ENCODE measurements at places on chromosomes 7 and 10. TPM values are rescaled to one million over a fixed set of nuclear protein-coding genes. Genes with fewer than 3 reads are reported as not detected.

Gene GPER1
- total RNA-seq = 5.2 TPM

Gene MBL2
- total RNA-seq = not detected

Gene LFNG
- total RNA-seq = 23.0 TPM

Gene LLCFC1
- not detected for total RNA-seq

Gene PLPP4
- 0.52 TPM for total RNA-seq

Gene STOX1
- total RNA-seq = 3.7 TPM

Gene SPDYE16
- not detected for total RNA-seq

Gene TMEM139
- 1.0 TPM for total RNA-seq

Gene CHN2
- 11.0 TPM for total RNA-seq

Gene ATG9B
- not detected for total RNA-seq

Gene CCDC172
- total RNA-seq = not detected

Gene SCART1
- 1.6 TPM for total RNA-seq

Gene PALD1
- total RNA-seq = 15.7 TPM

Gene PDZD8
- 7.8 TPM for total RNA-seq

Gene CLDN4
- not detected for total RNA-seq
